ENCODE measurements at places on chromosomes 1 and 21.

DNA sequence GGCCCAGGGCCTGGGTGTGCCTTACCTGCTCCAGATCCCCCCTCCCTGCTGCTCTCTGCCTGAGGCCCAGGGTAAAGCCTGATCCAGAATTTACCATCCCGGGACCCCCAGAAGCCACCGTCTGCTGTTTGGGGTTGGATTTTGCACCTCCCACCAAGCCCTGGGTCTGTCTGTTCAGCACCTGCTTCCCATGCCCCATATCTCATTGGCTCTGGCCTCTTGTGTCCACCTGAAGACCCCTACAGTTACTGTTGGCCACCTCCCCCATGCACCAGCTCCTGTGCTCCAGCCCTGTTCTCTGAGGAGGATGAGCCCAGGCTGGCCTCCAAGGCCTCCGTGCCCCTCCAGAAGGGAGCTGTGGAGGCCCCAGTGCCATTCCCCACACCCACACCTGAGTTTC, 113.9 kb downstream of the GRIK3 start:
- no peak for DNase-seq

DNA sequence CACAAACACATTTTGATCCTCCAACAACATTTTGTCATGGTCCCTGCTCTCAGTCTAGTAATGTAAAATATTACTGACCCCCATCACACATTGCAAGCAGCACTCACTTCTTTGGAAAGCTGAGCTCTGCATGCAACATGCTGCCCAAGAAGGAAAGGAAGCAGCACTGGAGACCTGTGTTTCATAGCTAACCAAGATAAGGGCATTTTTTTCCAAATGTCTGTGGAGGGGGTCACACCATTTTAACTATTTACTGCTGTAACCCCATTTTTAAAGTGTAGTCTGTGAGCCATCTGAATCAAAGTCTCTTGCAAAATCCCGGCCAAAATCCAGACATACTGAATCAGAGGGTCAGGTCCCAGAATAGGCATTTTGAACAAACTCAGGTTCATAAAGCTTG, 4.5 kb upstream of the RASSF5 start:
- no peak for DNase-seq

GRCh38 chr1:233300326-233300725, 4.8 kb upstream of the PCNX2 start:
- DNase-seq: no peak

DNA sequence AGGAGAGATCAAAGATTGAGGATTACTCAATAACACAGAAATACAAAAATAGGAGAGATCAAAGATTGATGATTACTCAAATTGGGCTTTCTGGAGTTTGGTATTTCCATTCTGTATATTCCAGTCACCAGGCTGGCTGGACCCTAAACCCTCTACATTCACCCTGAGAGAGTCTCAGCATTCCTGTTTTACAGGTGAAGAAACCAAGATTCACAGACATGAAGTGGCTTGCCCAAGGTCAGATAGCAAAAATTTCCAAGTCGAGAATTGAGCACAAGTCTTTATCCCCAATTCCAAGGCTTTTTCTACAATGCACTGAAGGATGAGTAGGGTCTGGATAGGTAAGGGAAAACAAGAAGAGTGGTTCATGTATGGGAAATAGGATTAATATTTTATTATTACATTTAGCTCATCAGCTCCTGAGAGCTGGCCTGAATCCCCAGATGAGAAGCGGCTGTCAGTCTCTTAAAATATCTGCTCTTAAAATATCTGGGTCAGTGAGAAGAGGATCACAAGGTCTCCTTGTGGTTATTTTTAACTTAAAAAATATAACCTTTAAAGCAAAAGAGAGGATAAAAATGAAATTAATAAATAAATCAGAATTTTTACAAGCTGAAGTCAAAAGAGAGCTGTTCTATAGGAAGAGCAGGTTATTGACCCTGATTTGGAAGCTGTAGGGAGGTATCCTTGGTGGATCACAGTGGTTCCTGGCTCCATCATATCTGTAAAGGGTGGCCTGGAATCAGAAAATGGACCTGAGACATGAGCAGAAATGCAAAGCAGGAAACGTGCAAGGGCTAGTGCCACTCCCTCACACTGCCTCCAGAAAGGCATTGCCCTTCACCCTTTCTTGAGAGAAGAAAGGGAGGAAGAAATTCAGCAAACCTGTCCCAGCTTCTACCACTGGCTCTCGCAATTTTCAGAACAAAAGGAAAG, 29.1 kb upstream of the SEC16B start:
- no peak for DNase-seq

- no peak for DNase-seq
Observed at GRCh38 chr1:219987325-219987724, 59.0 kb upstream of the SLC30A10 start.

DNA sequence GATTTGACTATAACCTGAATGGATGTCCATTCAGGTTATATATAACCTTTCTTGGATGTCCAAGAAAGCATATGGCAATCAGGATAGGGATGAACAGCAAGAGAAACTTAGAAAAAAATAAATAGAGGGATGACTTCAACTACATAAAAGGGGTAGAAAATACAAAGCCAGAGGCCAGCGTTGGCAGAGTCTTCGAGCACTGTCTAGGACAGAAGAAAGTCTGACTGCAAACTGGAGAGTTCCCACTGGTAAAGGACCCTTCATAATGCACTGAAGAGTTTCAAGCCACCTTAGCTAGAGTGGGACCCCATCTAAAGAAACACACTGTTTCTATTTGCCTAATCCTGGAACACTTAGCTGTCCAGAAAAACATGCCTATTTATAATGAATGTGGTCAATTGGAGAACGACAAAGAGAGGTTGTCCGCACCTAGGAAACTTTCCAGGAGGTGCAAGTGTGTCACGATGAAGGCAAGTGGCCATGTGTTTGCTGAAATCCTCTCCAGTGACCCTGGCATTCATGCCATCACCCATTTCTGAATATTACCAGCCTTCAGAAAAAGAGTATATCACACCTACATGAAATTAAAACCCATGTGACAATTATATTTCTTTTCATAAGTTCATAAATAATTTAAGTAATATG, 215.4 kb downstream of the ZNF648 start:
- no peak for DNase-seq

DNA sequence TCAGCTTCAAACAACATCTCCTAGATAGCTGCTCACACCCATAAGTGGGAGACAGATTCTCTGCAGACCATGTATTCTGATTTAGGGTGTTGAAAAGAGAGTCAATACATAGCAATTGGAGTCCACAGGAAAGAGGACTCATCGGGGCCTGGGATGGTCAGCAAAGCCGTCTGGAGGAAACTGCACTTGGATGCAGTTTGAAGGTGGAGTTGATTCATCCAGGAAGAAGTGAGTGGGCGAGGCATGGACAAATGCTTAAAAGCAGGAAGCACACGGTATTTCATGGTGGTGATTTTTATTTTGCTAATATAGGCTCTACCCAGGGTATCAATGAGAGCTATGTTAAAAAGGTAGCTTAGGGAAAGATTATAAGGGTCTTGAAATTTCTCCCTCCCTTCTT, 36.8 kb upstream of the DIRAS3 start:
- DNase-seq: no peak

DNA sequence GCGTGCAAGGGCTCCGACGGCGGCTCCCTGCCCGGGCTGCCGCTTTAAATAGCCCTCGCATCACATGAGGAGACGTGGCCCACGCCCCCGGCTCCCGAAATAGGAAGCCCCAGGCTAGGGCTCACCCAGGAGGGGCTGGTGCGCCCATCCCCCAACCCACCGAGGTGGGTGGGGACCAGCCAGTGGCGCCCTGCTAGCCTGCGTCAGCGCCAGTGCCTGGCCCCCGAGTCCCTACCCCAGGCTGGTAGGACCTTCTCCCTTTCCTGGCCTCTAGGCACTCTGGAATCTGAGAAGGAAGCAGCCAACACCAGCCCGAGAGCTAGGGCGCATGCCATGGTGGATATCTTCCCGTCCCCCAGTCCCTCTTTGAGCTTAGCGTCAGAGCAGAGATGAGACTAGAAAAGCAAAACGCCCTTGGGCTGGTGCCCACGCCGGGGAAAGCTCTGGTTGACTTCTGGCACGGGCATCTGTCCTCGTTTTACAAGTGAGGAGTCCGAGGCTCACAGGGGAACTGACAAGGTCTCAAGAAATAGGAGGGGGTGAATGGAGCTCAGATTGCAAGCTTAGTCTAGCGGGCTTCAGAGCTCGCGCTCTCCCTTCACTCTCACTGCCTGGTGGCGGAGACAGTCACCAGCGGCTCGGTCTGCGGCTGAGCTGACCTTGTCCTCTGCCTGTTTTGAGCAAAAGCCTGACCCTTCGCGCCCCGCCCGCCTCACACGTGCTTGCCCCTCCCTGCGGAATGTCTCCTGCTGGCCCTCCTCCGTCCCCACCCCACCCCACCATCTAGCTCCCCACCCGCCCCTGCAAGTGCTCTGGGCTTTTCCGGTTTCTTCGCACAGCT, at the start of gene FABP3:
Gene FABP3, minus strand, starts transcription at position 21 of the 841 bp plus-strand sequence. CDS start 62 bp downstream, outside the sequence.
- DNase-seq: no peak

DNA sequence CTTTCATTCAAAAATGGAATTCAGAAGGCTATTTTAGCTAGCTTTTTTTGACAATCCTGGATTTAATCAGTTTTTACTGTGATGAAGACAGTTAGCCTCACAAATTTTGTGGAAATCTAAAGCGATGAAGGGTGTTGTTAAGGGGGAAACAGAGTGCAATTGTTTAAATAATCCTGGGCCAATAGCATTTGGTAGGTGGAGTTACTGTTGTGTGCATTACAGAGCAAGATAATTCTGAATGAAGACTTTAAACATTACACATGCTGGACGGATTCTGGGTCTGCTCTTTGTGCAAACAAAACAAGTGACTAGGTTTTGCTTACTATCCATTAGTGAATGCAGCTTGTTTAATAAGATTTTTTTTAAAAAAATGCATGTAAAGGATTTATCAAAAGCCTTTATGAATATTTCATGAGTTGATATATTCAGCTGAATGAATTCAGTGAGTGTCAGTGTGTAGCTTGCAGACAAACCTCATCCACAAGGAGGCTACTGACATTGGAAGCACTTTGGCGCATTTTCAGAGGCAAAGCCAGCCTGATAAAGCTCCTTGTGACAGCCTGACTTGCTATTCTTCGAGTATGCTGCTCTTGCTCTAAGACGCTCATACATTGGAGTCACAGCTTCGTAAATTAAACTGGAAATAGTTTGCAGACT, 199.6 kb downstream of the PDE4B start:
- DNase-seq: no peak

- DNase-seq: peak; percentile 73
Observed at GRCh38 chr1:233459470-233459945, 132.0 kb downstream of the MAP3K21 start.

DNA sequence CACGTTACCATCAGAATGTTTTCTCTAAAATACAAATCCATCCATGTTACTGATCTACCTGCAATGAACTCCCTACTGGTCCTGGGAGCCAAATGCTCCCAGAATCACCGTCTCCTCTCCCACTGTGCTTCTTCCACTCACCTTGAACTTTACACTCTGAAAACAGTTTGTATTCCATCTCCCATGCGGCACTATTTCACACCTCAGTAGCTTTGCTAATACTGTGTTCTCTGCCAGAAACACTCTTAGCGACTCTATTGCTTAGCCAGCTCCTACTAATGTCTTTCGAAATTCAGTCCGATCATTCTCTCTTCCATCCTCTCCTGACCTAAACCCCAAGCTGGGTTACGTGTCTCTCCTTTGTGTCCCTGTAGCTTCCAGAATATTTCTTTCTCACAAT, 284.4 kb upstream of the DUSP10 start:
- no peak for DNase-seq

GRCh38 chr21:33870768-33871167, 44.8 kb downstream of the ATP5PO start:
- no peak for DNase-seq

DNA sequence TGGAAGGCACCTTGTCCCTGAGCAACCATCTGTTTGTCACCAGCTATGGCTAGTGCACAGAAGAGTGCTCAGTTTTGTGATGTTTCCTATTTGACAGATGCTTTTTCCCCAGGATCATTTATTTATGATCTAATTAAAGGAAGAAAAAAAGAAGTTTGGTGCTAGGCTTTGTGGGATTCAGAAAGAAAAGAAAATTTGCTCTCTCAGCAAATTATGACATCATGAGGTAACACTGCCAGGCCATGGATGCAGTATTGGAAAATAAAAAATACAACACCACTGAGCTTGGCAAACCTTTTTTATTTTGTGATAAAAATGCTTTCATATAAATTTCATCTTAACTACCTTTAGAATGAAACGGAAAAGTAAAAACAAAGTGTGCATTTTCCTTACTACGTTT, 15.5 kb upstream of the ADAM30 start:
- no peak for DNase-seq

DNA sequence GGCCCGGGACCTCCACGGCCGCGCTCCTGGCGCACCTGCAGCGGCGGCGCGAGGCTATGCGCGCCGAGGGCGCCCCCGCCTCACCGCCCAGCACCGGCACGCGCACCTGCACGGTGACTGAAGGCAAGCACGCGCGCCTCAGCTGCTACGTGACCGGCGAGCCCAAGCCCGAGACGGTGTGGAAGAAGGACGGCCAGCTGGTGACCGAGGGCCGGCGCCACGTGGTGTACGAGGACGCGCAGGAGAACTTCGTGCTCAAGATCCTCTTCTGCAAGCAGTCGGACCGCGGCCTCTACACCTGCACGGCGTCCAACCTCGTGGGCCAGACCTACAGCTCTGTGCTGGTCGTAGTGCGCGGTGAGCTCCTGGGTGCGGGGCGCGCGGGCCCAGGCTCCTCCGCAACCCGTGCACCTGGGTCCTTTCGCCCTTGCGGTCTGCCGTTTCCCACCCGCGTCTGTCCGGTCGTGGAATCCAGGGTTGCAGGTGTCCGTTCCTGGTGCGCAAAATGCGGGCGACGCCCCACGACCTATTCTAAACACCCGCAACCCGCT, 4.6 kb downstream of the OBSCN start:
- no peak for DNase-seq

DNA sequence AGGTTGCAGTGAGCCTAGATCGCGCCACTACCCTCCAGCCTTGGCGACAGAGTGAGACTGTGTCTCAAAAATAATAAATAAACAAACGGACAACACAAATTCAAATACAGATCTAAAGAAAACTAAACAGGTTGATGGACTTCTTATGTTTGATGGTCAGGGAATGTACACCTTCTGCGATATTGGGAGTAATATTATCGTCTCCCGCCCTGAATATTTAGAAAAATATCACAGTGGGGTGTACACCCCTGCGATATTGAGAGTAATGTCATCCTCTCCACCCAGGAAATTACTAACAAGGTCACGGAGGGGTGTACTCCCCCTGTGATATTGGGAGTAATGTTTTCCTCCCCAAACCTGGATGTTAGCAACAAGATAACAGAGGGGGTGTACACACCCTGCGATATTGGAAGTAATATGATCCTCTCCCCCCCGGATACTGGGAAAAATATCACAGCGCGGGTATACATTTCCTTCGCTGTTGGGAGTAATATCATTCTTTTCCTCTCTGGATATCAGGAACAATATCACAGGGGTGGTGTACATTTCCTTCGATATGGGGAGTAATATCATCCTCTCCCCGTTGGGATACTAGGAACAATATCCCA, 1.4 kb upstream of the CFAP298 start:
- no peak for DNase-seq

DNA sequence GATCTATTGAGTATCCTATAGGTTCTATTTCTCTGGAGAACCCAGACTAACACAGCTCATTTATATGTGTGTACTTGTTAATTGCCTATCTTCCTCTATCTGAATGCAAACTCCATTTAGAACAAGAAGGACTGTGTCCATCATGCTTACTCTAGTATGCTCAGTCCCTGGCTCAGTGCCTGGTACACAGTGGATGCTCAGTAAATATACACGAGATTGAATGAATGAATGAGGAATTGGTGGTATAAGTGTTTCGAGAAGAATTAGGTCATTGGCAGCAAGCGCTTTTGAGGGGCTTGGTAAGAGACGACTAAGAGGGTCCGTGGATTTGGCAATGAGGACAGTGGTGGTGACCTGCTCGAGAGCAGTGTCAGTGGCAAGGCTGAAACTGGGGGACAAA, 112.5 kb downstream of the CSMD2 start:
- DNase-seq: no peak

GRCh38 chr21:37636152-37636860, 269.7 kb downstream of the DYRK1A start:
- DNase-seq: no peak

Measured in GM12865 (cell line).